ENCODE measurements at places on chromosomes 7 and 10. TPM values are rescaled to one million over a fixed set of nuclear protein-coding genes. Genes with fewer than 3 reads are reported as not detected.

GRCh38 chr10:129541748-129542487, 74.9 kb downstream of the MGMT start:
- H3K4me1 ChIP-seq: no peaks in the 10 kb centered on the region
- DNase-seq: no peak
- no peaks in the 10 kb centered on the region for H3K36me3 ChIP-seq
- H3K27ac ChIP-seq: no peak overlapping the region
- H3K4me3 ChIP-seq: no peak overlapping the region
- no peaks in the 10 kb centered on the region for H3K27me3 ChIP-seq

Gene ZCCHC24
- total RNA-seq: 14.0 TPM

DNA sequence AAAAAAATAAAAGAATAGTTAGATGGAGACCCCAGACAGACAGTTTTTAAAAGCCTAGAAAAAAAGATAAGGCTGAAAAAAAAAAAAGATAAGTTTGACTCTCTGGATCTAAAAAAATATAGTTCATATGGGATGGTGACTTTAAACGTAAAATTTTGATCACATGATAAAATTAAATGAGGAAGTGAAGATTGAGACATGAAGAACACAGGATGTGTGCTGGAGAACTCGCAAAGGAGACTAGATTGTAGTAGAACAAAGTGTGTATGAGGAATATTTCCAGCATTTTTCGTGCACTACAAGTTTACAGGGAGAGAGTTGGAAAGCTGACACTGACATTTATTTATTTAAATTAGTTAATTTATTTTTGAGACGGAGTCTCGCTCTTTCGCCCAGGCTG, 286.4 kb downstream of the PRPF18 start:
- no peak overlapping the region for H3K4me3 ChIP-seq
- DNase-seq: no peak

Gene HHEX
- total RNA-seq: 33.5 TPM

Gene PRKAR1B
- 3.4 TPM for total RNA-seq

DNA sequence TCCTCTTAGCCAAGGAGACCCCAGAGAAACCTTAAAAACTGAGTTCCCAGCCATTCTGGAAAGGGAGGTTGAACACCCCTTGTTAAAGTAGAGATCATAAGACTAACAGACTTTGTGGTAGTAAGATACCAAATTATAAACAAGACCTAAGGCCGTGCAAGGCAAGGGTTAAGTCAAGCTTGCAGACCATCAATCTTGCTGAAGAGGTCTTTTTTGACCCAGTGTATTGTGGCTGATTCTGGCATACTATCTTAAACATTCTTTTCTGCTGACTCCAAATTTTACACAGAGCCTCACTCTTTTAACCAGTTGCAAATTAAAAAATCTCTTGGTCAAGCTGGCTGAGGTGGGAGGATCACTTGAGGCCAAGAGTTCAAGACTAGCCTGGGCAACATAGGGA, 1.2 kb upstream of the TBRG4 start:
- peaks cover 10% of the 10 kb centered on the region for H3K36me3 ChIP-seq
- H3K27ac ChIP-seq: no peak overlapping the region
- H3K4me3 ChIP-seq: no peak overlapping the region
- no peak for DNase-seq
- H3K4me1 ChIP-seq: peaks cover 33% of the 10 kb centered on the region
- H3K27me3 ChIP-seq: no peaks in the 10 kb centered on the region

GRCh38 chr7:110685899-110686298, 405.0 kb upstream of the LRRN3 start:
- no peaks in the 10 kb centered on the region for H3K4me1 ChIP-seq
- H3K27ac ChIP-seq: no peak overlapping the region
- H3K36me3 ChIP-seq: no peaks in the 10 kb centered on the region
- no peak overlapping the region for H3K4me3 ChIP-seq
- DNase-seq: no peak
- H3K27me3 ChIP-seq: no peaks in the 10 kb centered on the region

DNA sequence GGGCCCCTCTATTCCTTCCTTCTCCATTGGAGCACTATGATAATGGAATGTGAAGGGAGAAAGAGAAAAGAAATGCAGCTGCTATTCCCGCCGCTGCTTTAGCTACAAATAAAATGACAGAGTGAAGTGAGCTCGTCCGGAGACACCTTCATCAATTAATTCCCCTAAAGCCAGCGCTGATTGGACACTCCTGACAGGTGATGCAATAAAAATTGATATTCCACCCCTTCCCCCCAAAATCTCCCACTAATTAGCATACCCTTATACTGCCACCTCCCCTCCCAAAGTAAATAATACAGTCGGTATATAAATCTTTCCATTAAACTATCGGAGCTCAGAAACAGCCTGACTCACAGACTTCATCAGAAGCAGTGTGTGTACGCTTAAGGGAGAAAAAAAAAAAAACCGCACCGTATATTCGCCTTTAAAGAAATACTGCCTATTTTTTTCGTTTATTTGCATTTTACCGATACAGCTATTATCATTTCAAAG, 7.3 kb downstream of the SKIDA1 start:
- no peak for DNase-seq
- H3K4me1 ChIP-seq: peaks cover 19% of the 10 kb centered on the region
- H3K36me3 ChIP-seq: no peaks in the 10 kb centered on the region
- no peaks in the 10 kb centered on the region for H3K27me3 ChIP-seq

Gene SPDYE8
- not detected for total RNA-seq

Gene ITGB8
- total RNA-seq: 22.1 TPM

DNA sequence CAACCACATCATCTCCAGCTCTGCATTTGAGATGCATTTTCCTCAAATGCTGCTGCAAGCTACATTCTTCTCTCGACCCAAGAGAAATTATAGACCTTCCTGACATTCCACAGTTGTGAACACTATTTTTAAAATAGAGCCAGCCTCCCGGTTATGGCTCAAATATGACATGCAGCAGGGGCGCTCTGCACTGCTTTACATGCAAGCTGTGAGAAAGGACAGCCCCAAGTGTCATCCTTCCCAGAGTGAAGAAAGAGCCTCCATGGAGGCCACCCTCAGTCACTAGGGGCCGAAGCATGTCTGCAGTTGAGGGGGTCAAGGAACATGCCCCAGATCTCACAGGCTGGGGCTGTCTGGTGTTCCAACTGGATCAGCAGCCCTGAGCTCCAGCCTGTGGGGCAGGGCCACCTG, 63.9 kb upstream of the CHST15 start:
- no peak overlapping the region for H3K27ac ChIP-seq
- no peak overlapping the region for H3K4me3 ChIP-seq
- H3K27me3 ChIP-seq: no peaks in the 10 kb centered on the region
- no peaks in the 10 kb centered on the region for H3K36me3 ChIP-seq
- peaks cover 33% of the 10 kb centered on the region for H3K4me1 ChIP-seq

DNA sequence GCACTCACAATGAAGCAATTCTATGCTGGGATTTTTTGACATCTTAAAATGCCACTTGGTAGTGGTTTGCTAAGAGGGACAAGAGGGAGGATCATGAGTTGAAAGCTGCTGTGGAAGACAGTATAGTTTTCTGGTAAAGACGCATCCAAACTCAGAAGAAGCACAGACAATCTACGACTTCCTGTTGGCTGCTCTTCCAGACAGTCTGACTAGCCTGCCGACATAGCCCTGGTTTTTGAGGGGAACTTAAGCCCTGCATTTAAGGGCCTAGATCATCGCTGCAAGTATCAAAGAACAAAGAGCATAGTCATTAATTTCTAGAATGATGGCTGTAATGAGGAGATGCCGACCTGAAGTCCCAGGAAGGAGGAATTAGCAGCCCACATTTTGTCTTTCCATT, 99.9 kb upstream of the IKZF1 start:
- H3K36me3 ChIP-seq: no peaks in the 10 kb centered on the region
- no peaks in the 10 kb centered on the region for H3K27me3 ChIP-seq
- no peaks in the 10 kb centered on the region for H3K4me1 ChIP-seq

DNA sequence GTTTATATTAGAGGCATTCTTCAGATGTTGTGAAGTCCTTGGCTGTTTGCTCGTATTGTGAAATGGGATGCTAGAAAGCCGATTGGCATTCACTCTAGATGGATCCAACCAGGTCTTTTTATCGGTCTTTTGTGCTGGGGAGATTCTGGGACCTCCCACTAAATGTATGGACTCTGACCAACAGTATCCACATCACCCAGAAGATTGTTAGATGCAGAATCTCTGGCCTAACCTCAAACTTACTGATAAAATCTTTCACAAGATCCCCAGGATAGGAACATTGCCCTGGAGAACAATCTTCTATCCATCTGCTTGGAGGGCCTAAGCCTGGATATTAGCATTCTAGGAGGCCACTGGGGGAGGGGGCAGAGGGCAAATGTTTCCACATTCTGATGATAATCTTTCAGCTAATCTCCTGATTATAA, 160.9 kb downstream of the PLXDC2 start:
- H3K4me3 ChIP-seq: no peak overlapping the region
- no peak overlapping the region for H3K27ac ChIP-seq
- H3K27me3 ChIP-seq: no peaks in the 10 kb centered on the region
- no peaks in the 10 kb centered on the region for H3K4me1 ChIP-seq
- H3K36me3 ChIP-seq: no peaks in the 10 kb centered on the region

Gene TMEM229A
- total RNA-seq: not detected

DNA sequence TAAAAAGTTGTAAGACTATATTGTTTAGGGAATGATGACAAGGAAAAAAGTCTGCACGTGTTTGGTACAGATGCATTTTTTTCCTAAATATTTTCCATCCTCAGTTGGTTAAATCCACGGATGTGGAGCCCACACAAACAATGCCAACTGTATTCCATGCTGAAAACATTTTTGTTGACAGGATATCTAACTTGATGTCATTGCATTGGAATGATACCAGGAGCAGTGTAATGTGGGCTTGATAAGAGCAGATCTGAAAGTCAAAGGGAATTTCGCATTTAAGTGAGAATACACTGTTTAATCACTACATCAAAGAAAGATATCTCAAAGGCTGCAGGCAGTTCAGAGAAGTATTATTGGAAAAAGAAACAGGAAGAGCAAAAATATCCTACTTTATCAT, 49.5 kb upstream of the TMEM140 start:
- no peak for DNase-seq
- no peaks in the 10 kb centered on the region for H3K4me1 ChIP-seq
- H3K27me3 ChIP-seq: no peaks in the 10 kb centered on the region
- H3K36me3 ChIP-seq: no peaks in the 10 kb centered on the region
- H3K27ac ChIP-seq: no peak overlapping the region

Gene GFRA1
- 6.9 TPM for total RNA-seq

GRCh38 chr10:101227429-101228152, 1.7 kb downstream of the LBX1 start:
- no peak overlapping the region for H3K4me3 ChIP-seq
- H3K4me1 ChIP-seq: peaks cover 71% of the 10 kb centered on the region
- DNase-seq: no peak
- no peaks in the 10 kb centered on the region for H3K36me3 ChIP-seq

Gene NUDT13
- total RNA-seq: 2.3 TPM

- H3K27me3 ChIP-seq: no peaks in the 10 kb centered on the region
- no peak for DNase-seq
- peaks cover 63% of the 10 kb centered on the region for H3K4me1 ChIP-seq
- H3K4me3 ChIP-seq: peak overlapping the region; percentile 71
- no peaks in the 10 kb centered on the region for H3K36me3 ChIP-seq
Measured at GRCh38 chr10:91799612-91799975, 1.4 kb downstream of the TNKS2 start.

- H3K4me3 ChIP-seq: no peak overlapping the region
Measured at GRCh38 chr10:96846395-96846794, 14.3 kb downstream of the LCOR start.

DNA sequence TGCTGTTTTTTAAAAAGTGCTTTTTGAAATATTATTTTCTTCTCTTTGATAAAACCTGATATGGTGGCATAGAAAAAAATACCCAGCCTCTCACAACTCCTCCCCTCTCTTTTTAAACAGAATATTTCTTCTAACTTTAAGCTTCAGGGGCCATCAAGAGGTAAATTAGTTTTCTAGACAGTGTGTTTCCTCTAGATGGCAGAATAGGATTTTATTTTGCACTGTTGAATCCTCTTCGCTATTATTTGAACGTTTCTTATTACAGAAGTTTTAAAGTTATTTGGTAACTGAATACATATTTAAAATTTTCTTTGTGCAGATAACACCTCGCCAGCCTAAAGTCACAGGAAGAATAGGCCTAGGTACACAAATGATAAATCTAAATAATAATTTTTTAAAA, 30.3 kb downstream of the ARL5B start:
- H3K36me3 ChIP-seq: no peaks in the 10 kb centered on the region
- no peaks in the 10 kb centered on the region for H3K4me1 ChIP-seq
- H3K27me3 ChIP-seq: no peaks in the 10 kb centered on the region
- DNase-seq: no peak
- no peak overlapping the region for H3K4me3 ChIP-seq

GRCh38 chr10:62466590-62466989, 92.4 kb downstream of the ZNF365 start:
- no peaks in the 10 kb centered on the region for H3K4me1 ChIP-seq
- H3K27me3 ChIP-seq: no peaks in the 10 kb centered on the region
- H3K4me3 ChIP-seq: no peak overlapping the region
- DNase-seq: no peak
- no peaks in the 10 kb centered on the region for H3K36me3 ChIP-seq

DNA sequence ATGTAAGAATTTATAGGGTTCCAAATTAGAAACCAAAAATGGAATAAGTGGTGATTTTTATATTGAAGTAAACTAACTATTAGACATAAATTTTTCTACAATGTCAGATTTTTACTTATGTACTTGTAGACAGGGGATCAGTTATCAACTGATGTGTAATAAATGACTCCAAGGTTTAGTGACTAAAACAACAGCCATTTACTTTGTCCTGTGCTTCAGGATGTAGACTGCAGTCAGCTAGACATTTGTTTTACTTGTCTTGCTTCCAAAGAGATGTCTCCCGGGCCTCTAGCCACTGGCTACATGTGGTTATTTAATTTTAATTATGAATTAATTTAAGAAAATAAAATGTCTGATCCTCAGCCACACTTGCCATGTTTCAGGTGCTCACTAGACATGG, 249.7 kb upstream of the IGFBP3 start:
- H3K27ac ChIP-seq: no peak overlapping the region
- no peaks in the 10 kb centered on the region for H3K27me3 ChIP-seq
- no peaks in the 10 kb centered on the region for H3K36me3 ChIP-seq
- no peak overlapping the region for H3K4me3 ChIP-seq

GRCh38 chr7:12731214-12731656, 43.8 kb downstream of the ARL4A start:
- no peaks in the 10 kb centered on the region for H3K27me3 ChIP-seq
- no peak overlapping the region for H3K4me3 ChIP-seq
- no peak for DNase-seq
- H3K27ac ChIP-seq: no peak overlapping the region

Gene CNPY4
- 2.3 TPM for total RNA-seq

- DNase-seq: no peak
- H3K4me3 ChIP-seq: no peak overlapping the region
- no peaks in the 10 kb centered on the region for H3K4me1 ChIP-seq
- H3K27ac ChIP-seq: no peak overlapping the region
- H3K36me3 ChIP-seq: no peaks in the 10 kb centered on the region
Measured at GRCh38 chr7:2099048-2099957, 133.4 kb downstream of the MAD1L1 start.

- no peak overlapping the region for H3K27ac ChIP-seq
- H3K4me3 ChIP-seq: no peak overlapping the region
- no peaks in the 10 kb centered on the region for H3K27me3 ChIP-seq
- no peak for DNase-seq
- H3K36me3 ChIP-seq: no peaks in the 10 kb centered on the region
Measured at GRCh38 chr10:75531571-75532031, 100.2 kb downstream of the LRMDA start.
